ENCODE measurements at places on chromosomes 16 and 17.

DNA sequence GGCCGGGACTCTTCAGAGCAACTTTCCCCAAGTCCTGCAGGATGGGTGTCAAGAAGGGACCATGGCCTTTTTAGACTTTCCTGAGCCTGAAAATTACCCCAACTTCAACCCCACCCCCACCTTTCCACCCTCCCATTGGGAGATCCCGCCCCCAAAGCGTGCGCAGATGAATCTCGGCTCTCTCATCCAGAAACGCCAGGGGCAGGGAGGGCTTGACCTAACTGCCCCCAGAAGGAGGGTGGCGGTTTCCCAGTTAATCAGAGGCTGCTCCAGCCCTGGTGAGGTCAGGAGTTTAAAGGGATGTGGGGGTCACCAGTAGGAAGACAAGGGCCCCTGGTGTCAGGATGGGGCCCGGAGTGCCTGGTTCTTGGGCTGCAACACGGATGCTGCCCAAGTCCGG, 480 bp downstream of the KIF19 start:
- no peak for DNase-seq

- no peak for DNase-seq
These were observed 6.3 kb downstream of the CDH5 start for GRCh38 chr16:66372898-66373155.

DNA sequence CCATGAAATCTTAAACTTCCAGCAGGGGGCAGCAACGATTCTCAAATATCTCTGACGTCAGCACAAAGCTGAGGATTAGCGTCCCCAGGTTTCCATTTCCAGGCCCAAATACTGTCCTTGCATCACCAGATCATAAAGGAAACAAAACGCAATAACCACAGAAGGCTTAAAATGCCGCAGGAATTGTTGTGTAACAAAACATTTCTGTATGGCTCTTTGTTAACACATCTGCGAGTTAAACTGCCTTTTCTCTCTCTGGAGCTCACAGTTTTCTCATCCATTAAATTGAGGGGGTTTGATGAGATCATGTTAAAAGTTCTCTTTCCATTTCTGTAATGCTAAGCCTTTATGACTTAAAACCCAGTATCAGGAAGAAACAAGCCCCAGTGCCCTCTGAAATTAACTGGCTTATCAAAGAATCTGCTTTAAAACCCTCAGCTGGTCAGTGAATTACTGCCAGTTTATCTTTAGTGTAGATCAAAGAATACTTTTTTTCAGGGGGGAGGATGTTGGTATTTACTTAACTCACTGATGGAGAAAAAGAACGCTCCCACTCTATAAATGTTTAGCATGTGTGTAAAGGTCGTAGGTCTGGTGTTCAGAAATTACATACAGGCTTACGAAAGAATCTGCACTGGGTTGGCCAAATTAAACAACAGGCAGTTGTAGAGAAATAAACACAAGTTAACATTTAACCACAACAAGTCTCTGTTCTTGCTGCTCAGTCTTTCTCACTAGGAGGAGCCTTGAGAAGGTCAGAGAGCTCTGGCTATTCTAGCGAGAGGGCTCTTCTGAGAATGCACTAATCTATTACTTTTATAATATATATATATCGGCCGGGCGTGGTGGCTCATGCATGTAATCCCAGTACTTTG, 10.6 kb upstream of the TERF2 start:
- peak; percentile 87 for DNase-seq

DNA sequence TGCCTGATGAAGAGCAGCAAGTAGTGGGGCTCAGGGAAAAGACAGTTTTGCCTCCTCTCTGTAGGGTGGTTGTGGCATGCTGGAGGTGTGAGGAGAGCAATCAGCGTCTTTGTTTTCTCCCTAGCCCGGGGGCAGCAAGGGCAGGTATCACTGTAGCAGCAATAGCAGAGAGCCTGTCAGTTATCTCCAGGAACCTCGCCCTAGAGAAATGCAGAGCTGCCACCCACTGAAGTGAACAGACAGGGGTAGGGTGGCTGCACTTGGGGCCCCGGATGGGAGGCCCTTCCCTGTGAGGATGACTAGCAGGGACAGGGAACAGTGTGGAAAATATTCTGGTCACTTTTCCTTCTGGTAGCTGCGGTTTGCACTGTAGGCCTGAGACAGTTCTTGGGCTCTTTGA, 886.5 kb downstream of the CDH8 start:
- DNase-seq = no peak

DNA sequence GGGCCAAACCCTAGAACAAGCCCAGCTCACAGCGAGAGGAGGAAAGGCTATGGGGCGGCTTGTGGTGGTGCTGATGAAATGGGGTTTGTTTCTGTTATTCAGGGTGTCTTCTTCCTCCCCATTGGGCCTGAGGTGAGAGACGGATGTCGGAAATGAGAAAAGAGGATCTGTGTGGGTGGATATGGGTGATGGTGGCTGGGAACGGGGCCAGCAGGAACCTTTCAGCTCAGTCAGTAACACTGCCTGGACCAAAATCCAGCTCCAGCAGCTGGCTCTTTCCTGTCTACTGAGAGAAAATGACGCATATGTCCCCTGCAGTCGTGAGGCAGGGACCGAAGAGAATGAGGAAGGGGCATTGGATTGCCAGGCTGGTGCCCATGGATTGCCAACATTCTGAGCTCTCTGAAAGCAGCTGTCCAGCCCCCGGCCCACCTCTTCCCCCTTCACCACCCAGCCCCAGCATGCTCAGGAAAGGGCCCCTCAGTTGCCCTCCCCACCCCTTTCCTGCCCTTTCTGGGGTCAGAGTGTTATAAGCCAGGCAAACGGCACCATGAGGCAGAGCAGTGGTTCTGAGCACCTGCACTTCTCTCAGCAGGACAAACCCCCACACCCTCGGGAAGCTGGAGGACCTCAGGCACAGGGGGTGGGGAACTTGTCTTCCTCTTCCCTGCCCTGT, 4.0 kb downstream of the MYH3 start:
- DNase-seq = no peak

- no peak for DNase-seq
These were observed 7.7 kb downstream of the PSMD3 start for GRCh38 chr17:39988206-39988810.

- no peak for DNase-seq
These were observed 166.4 kb downstream of the CCDC182 start for GRCh38 chr17:57578608-57579225.

DNA sequence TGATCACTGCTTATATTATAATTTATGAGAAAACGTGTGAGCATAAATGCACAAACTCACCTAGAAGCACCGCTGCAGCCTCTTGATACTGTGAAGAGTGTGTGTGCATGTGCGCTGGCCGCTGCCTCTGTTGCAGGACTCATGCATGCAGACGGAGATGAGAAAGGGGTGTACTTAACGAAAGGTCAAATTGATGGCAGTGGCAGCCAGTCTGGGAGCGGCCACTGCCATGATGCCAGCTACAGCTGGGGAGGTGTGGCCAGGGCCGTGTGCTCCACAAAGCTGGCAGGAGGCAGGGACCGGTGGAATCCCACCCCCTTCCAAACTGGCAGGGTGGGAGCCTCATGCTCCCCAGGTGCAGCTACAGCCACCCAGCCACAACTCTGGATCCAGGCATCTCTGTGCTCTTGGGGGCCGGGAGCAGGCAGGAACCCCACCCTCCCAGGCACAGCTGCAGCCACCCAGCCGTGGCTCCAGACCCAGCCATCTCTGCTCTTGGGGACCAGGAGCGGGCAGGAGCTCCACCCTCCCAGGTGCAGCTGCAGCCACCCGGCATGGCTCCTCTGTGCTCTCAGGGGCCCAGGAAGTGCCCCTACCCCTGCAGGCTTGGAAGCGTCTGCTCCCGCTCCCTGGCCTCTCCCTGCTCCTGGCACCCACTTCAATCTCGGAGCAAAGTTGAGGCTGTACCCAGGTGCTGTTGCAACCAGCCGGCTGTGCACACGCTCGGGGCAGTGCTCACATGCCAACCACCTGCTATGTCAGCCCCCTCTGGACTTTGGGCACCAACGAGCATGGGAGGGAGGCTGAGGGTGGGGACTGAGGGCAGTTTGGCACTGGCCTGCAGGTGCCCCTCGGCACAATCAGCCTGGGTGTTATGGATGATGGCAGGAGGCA, 77.5 kb upstream of the CHMP6 start:
- DNase-seq = no peak

GRCh38 chr17:27600471-27600870, 30.5 kb upstream of the LGALS9 start:
- DNase-seq = no peak

GRCh38 chr16:17076092-17076754, 394.5 kb downstream of the XYLT1 start:
- no peak for DNase-seq

DNA sequence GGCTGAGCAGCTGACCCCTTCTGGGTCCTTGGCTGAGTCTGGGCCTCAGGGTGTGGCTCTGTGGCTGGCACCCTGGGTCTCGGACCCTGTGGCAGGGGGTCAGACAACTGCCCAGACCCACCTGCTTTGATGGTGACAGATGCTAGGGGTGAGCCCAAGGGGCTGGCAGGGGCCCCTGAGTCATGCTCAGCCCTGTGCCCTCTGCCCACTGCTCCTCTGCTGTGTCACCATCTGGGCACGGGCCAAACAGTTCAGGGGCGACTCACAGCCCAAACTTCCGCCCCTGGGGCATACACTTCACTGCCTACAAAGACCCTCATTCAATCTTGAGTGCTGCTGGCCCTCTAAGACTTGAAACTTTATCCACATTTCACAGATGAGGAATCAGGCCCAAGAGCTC, 5.7 kb downstream of the ADGRG1 start:
- DNase-seq = no peak

GRCh38 chr16:84047626-84048025, 5.0 kb upstream of the SLC38A8 start:
- no peak for DNase-seq

- DNase-seq = no peak
These were observed 971.7 kb downstream of the CDH11 start for GRCh38 chr16:64150193-64150592.

- no peak for DNase-seq
These were observed 25.1 kb downstream of the STAT5A start for GRCh38 chr17:42313389-42313772.

- peak; percentile 81 for DNase-seq
These were observed 155.5 kb downstream of the ZNF423 start for GRCh38 chr16:49700251-49701064.

DNA sequence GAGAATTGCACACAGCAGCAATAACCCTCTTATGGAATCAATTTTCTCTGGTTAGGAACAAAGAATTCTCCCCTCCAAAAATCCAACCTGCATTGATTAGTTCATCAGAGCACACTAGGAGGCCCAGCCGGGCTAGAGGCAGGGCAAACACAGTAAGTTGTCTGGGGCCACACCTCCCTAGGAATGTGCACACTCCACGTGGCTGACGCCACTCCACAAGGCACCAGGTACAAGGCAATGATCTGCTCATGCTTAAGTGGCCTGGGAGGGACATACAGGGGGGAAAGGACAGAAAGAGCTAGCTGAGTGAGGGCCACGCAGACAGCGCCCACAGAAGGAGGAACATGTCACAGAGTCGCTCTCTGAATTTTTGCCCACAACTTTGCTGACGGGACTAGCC, 107.6 kb downstream of the SLC39A11 start:
- no peak for DNase-seq

DNA sequence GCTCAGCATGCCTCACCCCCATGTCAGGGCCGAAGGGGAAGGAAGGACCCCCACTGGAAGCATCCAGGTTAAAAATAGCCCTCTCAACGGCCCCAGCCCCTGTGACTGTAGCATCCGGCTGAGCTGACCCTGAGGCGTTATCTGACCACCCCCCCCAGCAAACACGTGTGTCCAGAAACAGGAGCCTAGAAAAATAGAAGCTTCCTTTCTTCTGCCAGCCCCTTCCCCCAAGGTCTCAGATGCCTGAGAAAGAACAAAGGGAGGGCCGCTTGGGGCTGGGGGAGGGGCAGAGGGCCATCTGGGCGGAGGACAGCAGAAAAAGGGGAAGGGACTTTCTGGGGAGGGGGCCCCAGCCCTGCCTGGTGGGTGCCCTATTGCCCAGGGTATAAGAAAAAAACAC, 55.8 kb downstream of the ACTG1 start:
- DNase-seq = no peak

- DNase-seq = no peak
These were observed 6.2 kb downstream of the DNAJC7 start for GRCh38 chr17:42010898-42011516.

GRCh38 chr16:53912155-53912554, 208.2 kb downstream of the FTO start:
- no peak for DNase-seq

GRCh38 chr16:59052231-59052630, 318.1 kb upstream of the GOT2 start:
- no peak for DNase-seq

GRCh38 chr16:1645914-1646525, 32.1 kb upstream of the JPT2 start:
- no peak for DNase-seq
